ENCODE measurements at places on chromosomes 2 and 18. TPM values are rescaled to one million over a fixed set of nuclear protein-coding genes. Genes with fewer than 3 reads are reported as not detected.

- no peak overlapping the region for H3K27ac ChIP-seq
- peaks cover 2% of the 10 kb centered on the region for H3K27me3 ChIP-seq
Measured at GRCh38 chr2:26456440-26457250, 21.3 kb downstream of the OTOF start.

- no peak overlapping the region for H3K27ac ChIP-seq
- H3K4me1 ChIP-seq, result peaks cover 5% of the 10 kb centered on the region
- H3K36me3 ChIP-seq, result no peaks in the 10 kb centered on the region
- no peak overlapping the region for H3K4me3 ChIP-seq
- H3K27me3 ChIP-seq, result no peaks in the 10 kb centered on the region
- DNase-seq, result no peak
Measured at GRCh38 chr2:69721022-69721421, 20.9 kb upstream of the ANXA4 start.

DNA sequence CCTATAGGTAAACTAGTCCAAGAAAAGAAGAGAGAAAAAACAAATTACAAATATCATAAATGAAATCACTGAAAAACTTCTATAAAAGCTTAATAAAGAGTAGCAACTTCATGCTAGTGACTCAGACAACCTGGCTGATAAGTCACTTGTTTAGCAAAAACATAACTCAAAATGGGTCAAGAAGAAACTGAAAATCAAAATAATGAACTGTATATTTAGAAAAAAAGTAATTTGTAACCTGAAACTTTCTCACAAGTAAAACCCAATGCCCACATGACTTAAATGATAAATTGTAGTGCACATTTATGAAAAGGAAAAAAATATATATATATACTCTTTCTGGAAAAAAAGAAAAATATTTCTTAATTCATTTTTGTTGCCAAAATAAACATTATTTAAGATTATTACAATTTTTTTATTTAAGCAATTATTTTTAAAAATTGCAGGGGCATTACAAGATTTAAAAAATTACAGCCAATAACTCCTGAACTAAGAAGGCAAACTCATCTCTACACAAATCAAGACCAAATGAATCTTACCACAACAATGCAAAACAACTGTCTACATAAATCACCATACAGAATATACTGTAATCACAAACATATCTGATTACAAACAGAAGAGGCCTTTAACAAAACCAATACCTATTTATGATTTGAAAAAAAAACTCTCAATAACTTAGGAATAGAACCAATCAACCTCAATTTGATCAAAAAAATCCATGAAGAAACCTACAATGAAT, 406.3 kb downstream of the CDH7 start:
- H3K4me1 ChIP-seq, result no peaks in the 10 kb centered on the region
- DNase-seq, result no peak
- no peaks in the 10 kb centered on the region for H3K27me3 ChIP-seq
- H3K4me3 ChIP-seq, result no peak overlapping the region
- H3K36me3 ChIP-seq, result peaks cover 8% of the 10 kb centered on the region
- no peak overlapping the region for H3K27ac ChIP-seq

- no peak for DNase-seq
- peaks cover 5% of the 10 kb centered on the region for H3K4me1 ChIP-seq
- no peak overlapping the region for H3K27ac ChIP-seq
- no peaks in the 10 kb centered on the region for H3K36me3 ChIP-seq
Measured at GRCh38 chr2:68089961-68090360, 27.2 kb upstream of the C1D start.

DNA sequence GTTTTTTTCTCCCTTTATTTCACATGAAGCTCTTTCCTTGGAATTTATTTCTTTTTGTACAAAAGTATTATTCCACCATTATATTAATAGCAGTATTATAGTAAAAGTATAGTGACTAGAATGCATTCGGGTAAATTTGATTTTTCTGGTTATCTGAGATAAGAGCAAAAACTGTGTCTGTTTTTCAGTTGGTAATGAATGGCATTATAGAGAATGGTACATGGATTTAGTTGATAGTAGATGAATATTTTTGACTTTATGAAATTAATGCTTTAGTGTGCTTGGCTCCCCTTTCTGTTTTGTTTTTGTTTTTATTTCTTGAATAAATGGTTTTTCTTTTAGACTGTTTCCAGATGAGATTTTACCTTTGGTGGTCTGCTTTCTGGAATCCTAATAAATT, 71.8 kb downstream of the MTA3 start:
- H3K27me3 ChIP-seq, result no peaks in the 10 kb centered on the region
- H3K4me3 ChIP-seq, result no peak overlapping the region
- H3K27ac ChIP-seq, result no peak overlapping the region
- no peak for DNase-seq
- H3K36me3 ChIP-seq, result no peaks in the 10 kb centered on the region
- no peaks in the 10 kb centered on the region for H3K4me1 ChIP-seq

DNA sequence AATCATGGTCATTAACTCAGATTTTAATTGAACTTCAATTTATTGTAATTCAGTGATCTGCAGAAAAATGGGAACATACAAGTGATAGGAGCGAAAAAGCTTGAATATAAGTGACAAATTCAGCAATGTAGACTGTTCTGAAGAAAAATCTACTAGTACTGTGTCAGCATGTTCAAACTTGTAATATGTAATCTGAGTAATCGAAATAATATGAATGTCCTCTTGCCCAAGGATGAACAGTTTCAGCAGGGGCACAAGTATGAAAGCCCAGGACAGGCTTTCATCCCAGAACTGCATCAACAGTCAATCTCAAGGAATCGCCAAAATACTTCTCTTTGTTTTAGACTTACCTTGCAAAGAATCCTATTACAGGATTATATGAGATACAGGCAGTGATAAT, 1110.5 kb downstream of the LRP1B start:
- no peaks in the 10 kb centered on the region for H3K4me1 ChIP-seq
- H3K4me3 ChIP-seq, result no peak overlapping the region
- no peak for DNase-seq
- no peak overlapping the region for H3K27ac ChIP-seq
- no peaks in the 10 kb centered on the region for H3K27me3 ChIP-seq
- H3K36me3 ChIP-seq, result no peaks in the 10 kb centered on the region

DNA sequence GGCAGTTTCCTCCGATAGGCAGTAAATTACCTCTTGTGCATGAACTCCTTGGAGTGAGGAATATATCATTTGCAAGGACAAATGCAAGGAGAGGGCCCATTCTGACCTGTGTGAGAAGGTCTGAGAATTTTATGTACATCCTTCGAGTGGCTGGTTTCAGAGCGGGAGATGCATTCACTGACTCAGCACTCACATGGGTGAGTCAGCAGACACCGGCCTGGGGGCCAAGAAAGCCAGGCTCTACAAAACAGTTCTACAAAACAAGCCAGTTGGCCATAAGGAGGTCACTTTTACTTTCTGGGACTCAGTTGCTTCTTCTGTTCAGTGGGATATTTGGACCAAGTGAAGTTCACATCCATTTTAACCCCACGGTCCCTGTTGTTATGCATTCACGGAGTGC, 35.3 kb downstream of the CYP26B1 start:
- H3K36me3 ChIP-seq, result no peaks in the 10 kb centered on the region
- H3K27me3 ChIP-seq, result peaks cover 10% of the 10 kb centered on the region
- H3K27ac ChIP-seq, result no peak overlapping the region
- H3K4me1 ChIP-seq, result no peaks in the 10 kb centered on the region
- no peak overlapping the region for H3K4me3 ChIP-seq

TMEM247 gene
- total RNA-seq, result not detected

DSC2 gene
- not detected for total RNA-seq

PROM2 gene
- 1.1 TPM for total RNA-seq

All from natural killer cell treated with Interleukin-12 subunit alpha and Interleukin-12 subunit beta and Interleukin-15 and Interleukin-18, amount 100 ng/mL, for 72 hours (primary cell).